Left lung (tissue), 14 donors: ENCODE measurements at places on chromosomes 3 and 15.

DNA sequence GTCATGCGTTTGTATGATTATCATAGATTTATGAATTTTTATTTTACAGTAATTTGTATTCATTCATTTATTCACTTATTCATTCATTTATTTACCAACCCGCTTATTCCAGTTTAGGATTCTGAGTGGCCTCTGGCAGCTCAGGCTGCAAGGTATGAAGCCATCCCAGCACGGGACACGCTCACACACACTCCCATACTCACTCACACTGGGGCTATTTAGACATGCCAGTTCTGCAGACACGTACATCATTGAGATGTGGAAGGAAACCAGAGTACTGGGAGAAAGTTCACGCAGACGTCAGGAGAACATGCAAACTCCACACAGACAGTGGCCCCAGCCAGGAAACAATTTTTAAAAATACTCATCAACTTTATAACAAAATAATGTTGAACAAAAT lies 5.1 kb downstream of the CDIN1 start:
- H3K27me3 ChIP-seq: no peaks in the 10 kb centered on the region
- H3K4me1 ChIP-seq: peaks cover 4% of the 10 kb centered on the region
- no peak overlapping the region for H3K4me3 ChIP-seq
- H3K27ac ChIP-seq: no peak overlapping the region

DNA sequence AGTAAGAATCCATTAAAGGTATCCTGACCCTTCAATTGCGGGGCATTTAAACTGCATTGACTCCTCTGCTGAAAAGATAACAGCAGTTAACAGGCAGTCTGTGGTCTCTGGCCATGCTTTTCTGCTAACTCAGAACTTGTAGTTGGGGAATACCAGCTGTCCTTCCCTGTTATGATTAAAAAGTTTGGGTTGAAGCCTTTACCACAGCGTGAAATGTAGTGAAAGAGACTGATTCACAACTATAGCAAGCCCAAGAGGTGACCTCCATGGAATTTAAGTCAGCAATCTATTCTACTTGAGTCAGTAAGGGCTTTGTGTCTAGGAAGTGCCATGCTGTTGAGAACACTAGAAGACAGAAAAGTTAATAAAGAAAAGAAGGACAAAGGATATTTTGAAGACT lies 1037.3 kb downstream of the SI start:
- no peak for DNase-seq
- H3K27ac ChIP-seq: no peak overlapping the region
- no peak overlapping the region for H3K4me3 ChIP-seq

DNA sequence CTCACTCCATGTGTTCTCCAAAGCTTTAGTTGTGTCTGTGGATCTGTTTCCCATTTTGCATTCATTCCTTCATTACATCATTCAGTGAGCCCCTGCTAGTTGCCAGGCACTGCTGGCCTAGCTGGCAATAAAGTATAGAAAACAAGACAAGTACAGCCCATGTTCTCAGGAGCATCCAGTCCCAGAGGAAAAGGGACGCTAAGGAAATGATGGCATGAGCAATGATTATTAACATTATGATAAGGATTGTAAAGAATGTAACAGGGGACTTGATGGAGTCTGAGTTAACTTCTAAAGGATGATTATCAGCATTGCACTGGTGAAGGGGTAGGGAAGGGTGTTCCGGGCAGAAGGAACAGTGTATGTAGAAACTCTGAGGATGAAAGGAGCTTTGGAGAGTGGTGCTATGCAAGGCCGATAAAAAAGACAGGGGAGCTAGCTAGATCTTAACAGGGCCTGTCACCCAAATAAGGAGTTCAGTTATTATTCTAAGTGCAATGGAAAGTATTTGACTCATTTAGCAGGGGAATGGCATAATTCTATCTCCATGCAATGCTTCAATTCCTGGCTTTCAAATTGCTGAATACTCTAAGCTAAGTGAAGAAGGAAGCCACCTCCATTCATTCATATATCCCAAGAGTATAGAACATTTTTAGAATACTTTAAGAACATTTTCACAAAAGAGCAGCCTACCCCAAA lies 258.2 kb upstream of the STT3B start:
- H3K27ac ChIP-seq: peak overlapping the region; percentile 48
- DNase-seq: no peak
- H3K4me1 ChIP-seq: peaks cover 6% of the 10 kb centered on the region
- H3K36me3 ChIP-seq: no peaks in the 10 kb centered on the region
- no peaks in the 10 kb centered on the region for H3K27me3 ChIP-seq

- H3K36me3 ChIP-seq: no peaks in the 10 kb centered on the region
- no peak for DNase-seq
- no peaks in the 10 kb centered on the region for H3K27me3 ChIP-seq
- H3K4me3 ChIP-seq: no peak overlapping the region
- H3K27ac ChIP-seq: no peak overlapping the region
- no peaks in the 10 kb centered on the region for H3K4me1 ChIP-seq
Observed at GRCh38 chr3:188202358-188203138, 48.6 kb downstream of the LPP start.

DNA sequence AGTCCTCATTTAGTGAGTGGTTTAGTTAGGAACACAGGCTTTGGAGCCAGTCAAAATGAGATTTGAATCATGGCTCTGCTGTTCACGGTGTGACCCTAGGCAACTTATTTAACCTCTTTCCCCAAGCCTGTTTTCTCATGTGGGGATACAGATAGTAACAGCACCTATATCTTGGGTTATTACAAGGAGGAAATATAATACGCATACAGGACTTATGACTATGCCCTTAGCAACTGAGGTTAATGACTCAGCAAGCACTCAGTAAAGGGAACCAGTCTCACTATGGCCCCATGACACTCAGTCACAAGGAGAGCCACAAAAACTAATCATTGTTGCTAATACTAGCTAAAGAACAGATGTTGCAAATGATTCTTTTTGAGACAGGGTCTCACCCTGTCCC lies 45.9 kb downstream of the SUMF1 start:
- H3K27ac ChIP-seq: peak overlapping the region; percentile 21
- no peak for DNase-seq
- H3K36me3 ChIP-seq: peaks cover 17% of the 10 kb centered on the region
- peaks cover 6% of the 10 kb centered on the region for H3K4me1 ChIP-seq

GRCh38 chr3:180362081-180362480 lies 239.9 kb upstream of the TTC14 start:
- no peaks in the 10 kb centered on the region for H3K4me1 ChIP-seq
- H3K27ac ChIP-seq: no peak overlapping the region
- no peaks in the 10 kb centered on the region for H3K27me3 ChIP-seq
- no peaks in the 10 kb centered on the region for H3K36me3 ChIP-seq
- DNase-seq: no peak

GRCh38 chr3:118272991-118273390 lies 761.7 kb downstream of the IGSF11 start:
- H3K27me3 ChIP-seq: no peaks in the 10 kb centered on the region
- H3K4me1 ChIP-seq: no peaks in the 10 kb centered on the region
- no peak overlapping the region for H3K4me3 ChIP-seq

DNA sequence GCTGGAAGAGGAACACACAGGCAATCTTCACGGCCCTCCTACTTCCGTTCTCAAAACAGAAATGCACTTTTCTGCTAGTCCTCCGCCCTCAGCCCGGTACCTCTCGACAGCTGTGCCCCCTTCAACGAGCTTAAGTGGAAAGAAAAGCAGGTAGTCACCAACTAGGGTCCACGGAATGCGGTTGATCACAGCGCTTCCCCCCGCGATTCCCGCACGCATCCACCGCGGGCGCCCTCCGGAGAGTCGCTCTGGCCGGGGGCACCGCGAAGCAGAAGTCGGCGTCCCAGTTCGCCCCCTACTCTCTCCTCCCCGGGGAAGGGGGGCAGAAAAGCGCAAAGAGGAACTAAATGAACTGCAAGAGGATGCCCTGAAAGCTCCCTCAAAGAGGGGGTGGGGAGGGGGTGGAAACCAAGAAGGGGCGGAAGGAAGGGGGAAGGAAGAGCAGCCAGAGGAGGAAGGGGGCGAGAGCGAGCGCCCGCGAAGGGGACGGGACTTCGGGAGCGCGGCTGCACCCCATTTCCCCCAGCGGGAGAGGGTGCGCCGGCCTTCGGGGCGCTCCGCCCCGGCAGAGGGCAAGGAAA lies 738 bp downstream of the ACAP2 start:
- H3K27ac ChIP-seq: peak overlapping the region; percentile 100
- H3K27me3 ChIP-seq: no peaks in the 10 kb centered on the region
- no peaks in the 10 kb centered on the region for H3K36me3 ChIP-seq
- H3K4me1 ChIP-seq: peaks cover 48% of the 10 kb centered on the region
- DNase-seq: peak; percentile 60
- H3K4me3 ChIP-seq: peak overlapping the region; percentile 98

- no peak overlapping the region for H3K27ac ChIP-seq
- H3K36me3 ChIP-seq: no peaks in the 10 kb centered on the region
- H3K4me3 ChIP-seq: no peak overlapping the region
- H3K4me1 ChIP-seq: no peaks in the 10 kb centered on the region
- DNase-seq: no peak
Observed at GRCh38 chr15:29432191-29433049, 162.8 kb upstream of the NSMCE3 start.

GRCh38 chr3:36649125-36649524 lies 115.2 kb downstream of the DCLK3 start:
- no peaks in the 10 kb centered on the region for H3K36me3 ChIP-seq
- H3K4me1 ChIP-seq: no peaks in the 10 kb centered on the region
- H3K4me3 ChIP-seq: no peak overlapping the region
- H3K27me3 ChIP-seq: no peaks in the 10 kb centered on the region

DNA sequence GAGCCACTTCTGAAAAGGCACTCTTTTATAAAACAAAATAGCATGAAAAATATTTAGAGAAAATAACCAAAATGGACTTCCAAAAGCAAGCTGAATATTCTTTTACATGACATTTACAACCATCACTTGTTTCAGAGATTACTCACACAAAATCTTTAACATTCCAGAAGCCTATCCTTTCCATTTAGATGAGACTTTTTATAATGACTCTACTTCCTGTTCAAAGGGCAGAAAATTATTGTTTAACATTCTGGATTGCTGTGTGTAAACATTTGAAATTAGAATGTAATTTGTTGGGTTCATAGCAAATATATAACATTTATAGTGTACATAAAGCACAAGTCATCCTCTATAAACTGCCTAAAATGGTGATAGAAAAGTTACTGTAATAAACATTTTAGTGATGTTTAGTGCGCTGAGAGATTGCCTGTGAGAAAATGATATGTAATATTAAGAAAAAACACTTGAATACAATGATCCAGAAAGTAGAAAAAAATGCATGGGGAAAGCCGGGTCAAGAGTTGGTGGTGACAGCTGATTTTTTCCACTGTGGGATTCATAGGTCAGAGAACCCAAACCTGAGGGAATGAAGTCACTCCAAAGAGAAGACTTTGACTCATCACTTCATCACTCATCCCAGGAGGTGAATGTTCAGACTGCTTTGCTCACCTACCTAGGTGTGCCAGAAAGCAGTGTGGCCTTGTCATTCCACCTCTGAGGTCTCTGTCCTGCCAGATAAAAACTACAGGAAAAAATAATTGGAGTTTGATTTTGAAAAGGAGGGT lies 305.8 kb downstream of the ARPP21 start:
- no peak overlapping the region for H3K27ac ChIP-seq
- no peak overlapping the region for H3K4me3 ChIP-seq
- no peaks in the 10 kb centered on the region for H3K4me1 ChIP-seq
- no peak for DNase-seq
- H3K27me3 ChIP-seq: no peaks in the 10 kb centered on the region

GRCh38 chr15:27707257-27707656 lies 391.9 kb downstream of the OCA2 start:
- no peak overlapping the region for H3K4me3 ChIP-seq
- no peaks in the 10 kb centered on the region for H3K36me3 ChIP-seq
- DNase-seq: no peak
